ENCODE measurements at places on chromosomes 3 and 15. TPM values are rescaled to one million over a fixed set of nuclear protein-coding genes. Genes with fewer than 3 reads are reported as not detected.

The BRK1 gene
- total RNA-seq: 178 TPM

The FBXL2 gene
- total RNA-seq: 7.4 TPM

The CSPG4 gene
- total RNA-seq: 0.12 TPM

The FILIP1L gene
- total RNA-seq: 0.29 TPM

The COL8A1 gene
- not detected for total RNA-seq

The TGM5 gene
- not detected for total RNA-seq

The BFSP2 gene
- not detected for total RNA-seq

The KATNBL1 gene
- 32.9 TPM for total RNA-seq

The SPINK8 gene
- total RNA-seq: not detected

The BTLA gene
- total RNA-seq: not detected

The GOLGA6D gene
- total RNA-seq: not detected

The SPATA12 gene
- 0.30 TPM for total RNA-seq

The SOX2 gene
- 0.37 TPM for total RNA-seq

The CPLX3 gene
- 0.06 TPM for total RNA-seq

The PSTPIP1 gene
- not detected for total RNA-seq

All from A549 treated with Hydrocortisone at 1 μM for 4 hours (cell line).